LHCN-M2 (cell line): ENCODE measurements at places on chromosomes 2 and 18.

DNA sequence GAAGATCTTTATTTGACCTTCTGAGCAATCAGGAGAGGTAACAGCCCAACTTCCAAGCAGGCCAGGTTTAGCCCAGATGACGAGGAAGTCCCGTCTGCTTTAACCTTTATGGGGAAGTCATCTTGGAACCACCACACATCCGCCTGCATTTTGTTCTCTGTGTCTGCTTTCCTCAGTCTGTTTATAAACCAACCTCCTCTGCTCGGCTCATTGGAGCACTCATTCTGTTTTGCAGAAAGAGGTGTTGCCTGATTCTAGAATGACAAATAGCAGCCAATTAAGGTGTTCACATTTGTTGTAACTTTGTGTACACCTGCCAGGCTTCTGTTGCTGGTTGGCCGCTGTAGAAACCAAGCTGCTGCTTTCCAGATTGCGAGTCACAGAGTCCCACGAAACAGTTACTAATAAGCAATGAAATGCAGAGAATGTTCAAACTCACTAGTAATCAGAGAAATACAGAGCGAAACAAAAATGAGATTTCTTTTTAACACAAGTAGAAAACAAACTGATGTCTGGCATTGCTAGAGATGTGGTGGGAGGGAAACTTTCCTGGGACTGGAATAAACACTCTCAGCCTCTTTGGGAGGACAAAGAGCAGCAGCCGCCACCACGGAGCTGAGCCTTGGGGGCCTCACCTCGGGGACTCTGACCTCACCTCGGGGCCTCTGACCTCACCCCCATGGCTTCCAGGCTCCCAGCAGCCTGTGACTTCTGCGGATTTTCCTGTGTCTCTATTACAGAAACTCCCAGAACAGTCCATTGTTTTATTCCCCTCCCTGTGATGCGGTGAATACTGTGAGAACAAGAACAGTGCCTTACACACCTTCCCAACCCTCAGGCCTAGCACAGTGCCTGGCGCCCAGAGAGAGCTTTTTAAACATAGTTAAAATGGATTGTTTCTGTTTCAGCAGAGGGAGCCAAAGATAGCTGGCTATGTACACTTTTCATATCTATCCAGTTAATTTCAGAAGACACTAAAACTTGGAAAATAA is 64.0 kb downstream of the MBP start:
- DNase-seq = peak; percentile 49

- DNase-seq = peak; percentile 69
These were observed 148.7 kb downstream of the CALCRL start for GRCh38 chr2:187299122-187299906.

DNA sequence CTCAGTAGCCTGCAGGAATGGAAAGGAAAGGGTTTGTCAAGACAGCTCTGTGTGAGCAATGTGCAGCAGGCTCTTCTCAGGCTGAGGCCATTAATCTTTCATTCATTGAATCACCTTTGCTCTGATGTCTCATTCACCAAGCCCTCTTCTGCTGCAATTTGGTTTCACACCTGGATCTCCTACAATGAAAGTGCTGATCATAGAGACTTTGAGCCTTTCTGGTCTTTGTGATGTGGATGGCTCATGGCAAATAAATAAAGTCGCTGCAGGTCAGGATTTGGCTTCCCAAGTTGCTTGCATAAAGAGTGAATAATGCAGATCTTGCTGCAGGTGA is 95.8 kb upstream of the SPRED2 start:
- DNase-seq = no peak

DNA sequence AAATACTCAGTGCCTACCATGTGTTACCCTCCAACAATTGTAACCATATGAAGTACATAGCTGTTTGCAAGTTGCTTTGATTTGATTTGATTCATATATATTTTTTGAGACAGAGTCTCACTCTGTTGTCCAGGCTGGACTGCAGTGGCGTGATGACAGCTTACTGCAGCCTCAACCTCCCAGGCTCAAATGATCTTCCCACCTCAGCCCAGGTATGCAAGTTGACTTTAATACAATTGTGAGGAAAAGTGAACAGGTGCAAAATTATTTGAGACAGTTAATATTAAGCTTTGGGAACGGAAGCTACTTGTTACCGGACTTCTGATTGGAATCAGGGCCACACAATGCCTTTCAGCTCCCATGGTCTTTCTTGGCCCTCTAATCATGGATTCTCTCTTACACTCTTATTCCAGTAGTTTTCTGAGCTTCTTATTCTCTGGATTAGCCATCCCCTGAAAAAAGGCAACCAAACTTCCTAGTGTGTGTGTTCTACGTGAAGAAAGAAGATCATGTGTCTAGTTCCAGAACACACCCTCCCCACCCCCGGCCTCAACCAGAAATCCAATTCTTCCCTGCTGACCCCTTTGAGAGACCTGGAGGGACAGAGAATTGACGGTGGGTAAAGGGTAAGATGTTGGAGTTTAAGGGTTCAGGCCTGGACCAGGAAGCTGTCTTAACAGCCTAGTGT is 1.1 kb upstream of the RPL37A start:
- DNase-seq = no peak

GRCh38 chr2:29420464-29420863 is 305.2 kb downstream of the CLIP4 start:
- no peak for DNase-seq

- no peak for DNase-seq
These were observed at the start of gene MALL for GRCh38 chr2:110115291-110116032. Gene MALL (minus strand): TSS chr2:110115822. CDS start chr2:110115792, 30 bp downstream.

- no peak for DNase-seq
These were observed 82.2 kb upstream of the CYTIP start for GRCh38 chr2:157526070-157526469.

GRCh38 chr2:170502361-170503130 is 212.6 kb upstream of the SP5 start:
- DNase-seq = no peak

- no peak for DNase-seq
These were observed 78.7 kb downstream of the GBX2 start for GRCh38 chr2:236089271-236090026.

DNA sequence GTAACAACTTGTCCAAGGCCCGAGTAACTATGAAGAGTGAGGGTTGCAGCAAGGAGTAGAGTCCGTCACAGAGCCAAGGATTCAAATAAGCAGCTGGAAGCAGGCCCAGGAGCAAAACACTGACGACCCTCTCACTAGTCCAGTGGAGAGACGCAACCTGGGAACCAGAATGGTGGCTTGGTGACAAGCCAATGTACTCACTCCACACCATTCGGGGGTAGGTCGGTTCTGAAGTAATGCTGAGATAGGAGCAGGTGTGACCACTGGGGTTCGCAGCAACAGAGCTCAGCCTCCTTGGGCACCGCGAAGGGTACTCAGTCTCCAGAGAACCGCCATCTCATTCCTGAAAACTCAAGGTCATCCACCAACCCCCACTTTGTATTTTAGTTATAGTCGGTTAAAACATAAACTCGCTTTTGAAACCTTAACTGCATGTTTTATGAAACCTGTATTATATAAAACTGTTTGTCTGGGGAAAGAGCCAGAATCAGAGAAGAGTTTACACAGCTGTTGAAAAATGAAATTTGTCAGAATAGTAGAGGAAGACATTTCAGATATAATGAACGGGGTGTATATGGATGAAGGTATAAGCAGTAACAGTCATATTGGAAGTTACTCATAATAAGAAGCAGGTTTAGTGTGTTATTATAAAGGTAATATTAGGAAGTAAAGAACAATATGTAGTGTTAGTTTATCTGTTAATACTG is 8.6 kb downstream of the ANKRD62 start:
- DNase-seq = no peak

DNA sequence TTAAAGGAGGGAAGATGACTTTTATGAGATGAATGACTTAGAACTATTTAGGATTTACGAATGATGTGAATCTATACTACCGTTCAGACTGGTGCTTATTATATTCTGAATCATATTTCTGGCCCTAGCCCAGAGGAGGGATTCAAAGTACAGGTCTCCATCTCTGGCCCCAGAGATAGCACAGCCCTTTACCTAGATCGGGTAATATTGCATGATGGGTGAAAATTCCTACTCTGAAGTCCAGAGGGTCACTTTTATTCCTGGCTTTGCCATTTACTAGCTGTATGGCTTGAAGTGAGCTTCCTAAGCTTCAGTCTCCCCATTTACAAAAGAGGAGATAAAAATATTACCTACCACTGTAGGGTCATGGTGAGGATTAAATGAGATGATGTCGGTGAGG is 135.8 kb upstream of the OSR1 start:
- no peak for DNase-seq

DNA sequence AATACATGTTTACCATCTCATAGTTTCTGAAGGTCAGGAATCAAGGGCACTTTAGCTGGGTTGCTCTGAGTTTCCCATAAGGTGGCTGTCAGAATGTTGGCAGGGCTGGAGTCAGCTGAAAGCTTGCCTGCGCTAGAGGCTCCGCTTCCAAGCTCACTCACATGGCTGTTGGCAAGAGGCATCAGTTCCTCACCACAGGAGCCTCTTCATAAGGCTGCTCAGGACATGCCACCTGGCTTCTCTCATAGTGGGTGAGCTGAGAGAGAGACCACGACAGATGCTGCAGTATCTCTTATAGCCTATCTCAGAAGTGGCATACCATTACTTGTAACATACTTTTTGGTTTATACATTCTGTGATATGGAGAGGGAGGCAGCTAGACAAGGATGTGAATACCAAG is 7.2 kb downstream of the HADHB start:
- peak; percentile 51 for DNase-seq

GRCh38 chr18:56678836-56679565 is 27.8 kb downstream of the WDR7 start:
- no peak for DNase-seq

- no peak for DNase-seq
These were observed 11.1 kb upstream of the AGFG1 start for GRCh38 chr2:227460833-227461232.

- no peak for DNase-seq
These were observed 457.8 kb downstream of the EIPR1 start for GRCh38 chr2:2919574-2920365.

DNA sequence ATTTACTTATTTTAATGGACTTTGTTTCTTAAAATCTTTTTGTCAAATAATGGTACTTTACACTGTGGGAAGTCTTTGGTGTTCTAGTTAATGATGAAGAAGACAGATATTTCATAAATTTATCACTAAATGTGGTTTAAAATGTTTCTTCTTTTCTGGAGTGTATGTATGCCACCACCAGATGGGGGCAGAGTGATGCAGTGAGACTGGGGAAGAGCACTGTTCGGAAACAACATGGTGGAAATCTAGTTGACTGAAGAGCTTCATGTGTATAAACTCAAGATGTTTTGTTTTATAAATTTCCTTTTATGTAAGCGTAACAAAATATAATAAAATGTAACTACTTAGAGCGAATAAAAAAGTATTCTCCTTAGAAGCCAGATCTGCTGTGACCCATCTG is 195.1 kb downstream of the KCNE4 start:
- DNase-seq = peak; percentile 62

DNA sequence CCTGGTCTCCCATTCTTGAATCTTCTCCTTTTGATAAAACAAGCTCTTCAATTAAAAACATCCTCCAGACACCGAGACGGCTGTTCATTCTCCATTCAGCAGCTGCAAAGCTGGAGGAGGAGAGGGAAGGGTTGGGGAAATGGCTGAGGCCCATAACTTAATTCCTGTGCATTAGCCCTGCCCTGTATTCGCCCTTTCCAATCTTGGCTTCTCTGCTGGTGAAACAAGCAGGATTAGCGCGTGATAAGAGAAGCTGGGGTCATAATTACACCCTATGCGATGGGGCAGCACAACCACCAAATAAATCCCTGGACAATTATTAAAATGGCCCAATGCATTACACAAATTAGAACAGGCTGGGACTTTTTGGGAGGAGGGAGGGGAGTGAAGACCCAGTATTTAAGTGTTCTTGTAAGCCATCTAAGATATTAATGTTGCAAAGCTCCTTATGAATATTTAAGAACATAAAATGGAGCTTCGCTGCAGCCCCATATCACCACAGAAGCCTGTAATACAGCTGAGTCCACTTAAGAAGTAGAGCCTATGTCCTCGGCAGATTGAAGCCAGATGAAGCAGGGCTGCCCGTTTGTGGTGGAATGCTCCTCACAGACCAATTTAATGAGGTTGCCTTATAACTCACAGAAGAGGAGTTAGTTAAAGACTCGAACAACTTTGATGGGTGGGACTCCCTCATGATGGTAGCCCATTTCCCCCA is 176.6 kb upstream of the SKOR2 start:
- no peak for DNase-seq

DNA sequence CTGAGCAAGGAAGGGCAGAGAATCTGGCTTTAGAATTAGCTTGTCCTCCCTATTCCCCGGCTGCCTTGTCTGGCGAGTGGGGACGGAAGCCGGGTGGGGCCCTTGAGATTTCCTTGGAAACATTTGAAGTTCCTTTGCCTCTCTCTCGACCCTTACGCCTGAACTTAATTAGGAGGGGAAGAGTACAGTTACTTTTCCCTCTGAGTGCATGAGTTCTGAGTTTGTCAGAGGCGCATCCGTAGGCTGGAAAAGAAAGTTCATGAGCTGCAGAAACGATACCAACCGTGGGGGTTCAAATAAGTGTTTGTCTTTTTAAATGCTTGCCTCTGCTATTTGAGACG is 468 bp downstream of the PIKFYVE start:
- no peak for DNase-seq

GRCh38 chr18:62992877-62993365 is 277.6 kb downstream of the PHLPP1 start:
- no peak for DNase-seq

DNA sequence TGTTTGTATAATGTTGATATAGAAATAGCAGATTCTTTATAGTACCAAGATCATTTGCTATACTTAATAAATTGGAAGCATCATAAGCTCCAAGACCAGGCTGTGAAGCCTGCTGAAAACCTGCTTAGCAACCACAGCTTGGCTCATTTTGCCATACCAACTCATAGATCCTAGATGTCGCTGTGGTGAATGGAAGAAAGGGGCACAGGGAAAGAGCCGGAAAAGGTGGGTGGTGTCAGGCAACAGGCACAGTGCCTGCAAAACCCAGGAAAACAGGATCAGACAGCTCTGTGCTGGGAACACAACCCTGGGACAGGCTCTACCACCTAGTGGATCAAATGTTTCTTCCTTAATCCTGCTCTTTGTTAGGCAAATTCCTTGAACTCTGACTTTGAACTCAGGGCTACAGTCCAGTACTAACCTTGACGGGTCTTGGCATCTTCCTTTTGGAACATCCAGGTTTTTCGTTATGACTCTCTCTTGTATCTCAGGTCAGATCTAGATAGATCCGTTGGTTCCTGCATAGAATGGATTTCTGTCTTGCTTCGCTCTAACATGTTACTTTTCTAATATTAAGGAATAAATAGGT is 31.6 kb downstream of the TWSG1 start:
- DNase-seq = peak; percentile 74

- DNase-seq = no peak
These were observed 970.5 kb upstream of the SLC39A10 start for GRCh38 chr2:194686569-194686968.

- no peak for DNase-seq
These were observed 29.8 kb downstream of the GPR39 start for GRCh38 chr2:132446444-132446843.

- peak; percentile 71 for DNase-seq
These were observed 51.7 kb upstream of the SMIM21 start for GRCh38 chr18:75478996-75479880.

GRCh38 chr2:82790206-82791021 is 1668.7 kb downstream of the SUCLG1 start:
- peak; percentile 86 for DNase-seq

GRCh38 chr2:45919711-45920111 is 268.2 kb downstream of the PRKCE start:
- no peak for DNase-seq
